Stimulated activated CD8-positive, alpha-beta memory T cell treated with anti-CD3 and anti-CD28 coated beads, Interleukin-7, amount 100 ng/mL, for 24 hours (primary cell): ENCODE measurements at places on chromosomes 1 and 21.

GRCh38 chr21:41316200-41317062 is at the start of gene FAM3B:
Gene FAM3B (plus strand): TSS chr21:41316801. CDS start chr21:41316880, 79 bp downstream.
- DNase-seq, result no peak

- no peak for DNase-seq
Observed at GRCh38 chr1:173128742-173129141, 78.0 kb upstream of the TNFSF18 start.

GRCh38 chr1:158362482-158362881 is 8.8 kb downstream of the CD1E start:
- no peak for DNase-seq

- DNase-seq, result no peak
Observed at GRCh38 chr1:220783453-220783852, 3.3 kb upstream of the MTARC1 start.

DNA sequence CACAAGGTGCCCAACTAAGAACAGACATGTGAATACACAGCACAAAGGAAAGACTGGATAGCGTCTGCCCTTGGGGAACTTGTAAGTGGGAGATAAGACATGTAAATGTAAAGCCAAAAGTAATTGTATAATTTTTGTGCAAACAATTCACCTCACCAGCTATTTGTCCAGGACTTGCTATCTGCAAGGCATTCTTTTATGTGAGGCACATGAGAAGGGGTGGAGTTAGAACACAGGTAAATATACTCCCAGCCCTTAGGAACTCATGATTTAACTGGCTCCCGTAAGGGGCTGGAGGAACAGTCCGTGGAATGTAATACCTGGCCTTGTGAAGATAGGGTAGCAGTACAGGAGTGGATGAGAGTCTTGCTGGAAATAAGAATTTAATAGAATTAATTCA is 61.3 kb downstream of the CDK18 start:
- DNase-seq, result no peak
